ENCODE measurements at places on chromosomes 3 and 15.

- DNase-seq = no peak
Observed at GRCh38 chr3:127103080-127103479, 89.9 kb upstream of the PRR23E start.

GRCh38 chr3:124999317-124999716 lies 56.5 kb downstream of the HEG1 start:
- no peak for DNase-seq

DNA sequence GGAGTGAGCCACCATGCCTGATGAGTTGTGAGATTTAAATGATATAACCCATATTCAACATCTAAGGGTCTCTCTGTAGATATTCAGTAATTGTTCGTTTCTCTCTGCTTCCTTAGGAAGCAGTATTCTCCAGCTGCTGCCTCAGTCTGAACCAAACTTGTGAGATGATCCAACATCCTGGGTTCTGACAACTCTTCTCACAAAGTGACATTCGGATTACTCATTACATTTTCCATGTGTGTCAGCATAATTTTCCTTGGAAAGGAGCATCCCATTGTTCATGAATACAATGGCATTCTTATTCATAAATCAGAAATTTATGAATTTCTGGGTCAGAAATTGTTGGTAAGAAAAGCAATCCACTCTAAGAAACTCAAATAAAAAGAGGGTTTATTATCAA lies 15.0 kb upstream of the SEC22A start:
- DNase-seq = no peak

- no peak for DNase-seq
Observed at GRCh38 chr15:71232411-71232810, 117.1 kb downstream of the THSD4 start.

DNA sequence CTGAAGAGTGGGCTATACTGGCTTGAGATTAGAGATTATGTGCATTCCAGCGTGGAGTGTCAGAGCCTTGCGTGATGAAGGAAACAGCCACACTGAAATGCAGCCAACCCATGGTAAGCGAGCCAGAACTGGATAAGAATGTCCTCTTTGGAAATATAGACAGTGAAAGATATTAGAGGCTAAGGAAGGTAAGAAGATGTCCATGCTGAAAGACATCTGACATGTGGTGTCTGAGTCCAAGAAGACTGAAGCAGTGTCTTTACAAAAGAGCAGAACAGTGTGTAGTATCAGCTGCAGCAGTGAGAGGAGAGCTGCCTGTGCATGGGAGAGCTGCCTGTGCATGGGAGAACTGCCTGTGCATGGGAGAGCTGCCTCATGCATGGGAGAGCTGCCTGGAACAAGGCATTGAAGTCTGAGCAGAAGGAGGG lies 672.2 kb downstream of the DIPK2A start:
- DNase-seq = no peak
